ENCODE measurements at places on chromosomes 7 and 10.

- DNase-seq: no peak
Observed at GRCh38 chr7:101857358-101857811, 40.0 kb downstream of the CUX1 start.

- no peak for DNase-seq
Observed at GRCh38 chr7:106068986-106069385, 43.1 kb downstream of the SYPL1 start.

- DNase-seq: no peak
Observed at GRCh38 chr10:58508316-58508715, 4.4 kb upstream of the BICC1 start.

DNA sequence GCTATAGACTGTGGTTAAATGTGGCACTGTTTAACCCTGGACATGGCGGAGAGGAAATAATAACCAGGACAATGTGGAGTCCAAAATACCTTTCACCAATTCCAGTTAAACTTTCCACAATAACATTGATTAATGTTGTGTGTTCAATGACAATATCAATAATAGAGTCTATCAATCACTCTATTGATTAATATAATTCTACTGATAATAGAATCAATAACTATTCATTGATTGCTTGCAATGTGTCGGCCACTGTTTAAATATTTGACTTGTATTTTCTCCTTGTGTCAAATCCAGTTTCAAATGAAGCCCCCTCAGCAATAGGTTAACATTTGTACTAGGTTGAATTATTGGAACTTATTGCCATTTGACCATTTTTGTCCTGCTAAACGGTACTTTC is 187.0 kb downstream of the PTPN20 start:
- DNase-seq: no peak

- DNase-seq: no peak
Observed at GRCh38 chr7:90242369-90243168, 2.4 kb upstream of the CFAP69 start.

DNA sequence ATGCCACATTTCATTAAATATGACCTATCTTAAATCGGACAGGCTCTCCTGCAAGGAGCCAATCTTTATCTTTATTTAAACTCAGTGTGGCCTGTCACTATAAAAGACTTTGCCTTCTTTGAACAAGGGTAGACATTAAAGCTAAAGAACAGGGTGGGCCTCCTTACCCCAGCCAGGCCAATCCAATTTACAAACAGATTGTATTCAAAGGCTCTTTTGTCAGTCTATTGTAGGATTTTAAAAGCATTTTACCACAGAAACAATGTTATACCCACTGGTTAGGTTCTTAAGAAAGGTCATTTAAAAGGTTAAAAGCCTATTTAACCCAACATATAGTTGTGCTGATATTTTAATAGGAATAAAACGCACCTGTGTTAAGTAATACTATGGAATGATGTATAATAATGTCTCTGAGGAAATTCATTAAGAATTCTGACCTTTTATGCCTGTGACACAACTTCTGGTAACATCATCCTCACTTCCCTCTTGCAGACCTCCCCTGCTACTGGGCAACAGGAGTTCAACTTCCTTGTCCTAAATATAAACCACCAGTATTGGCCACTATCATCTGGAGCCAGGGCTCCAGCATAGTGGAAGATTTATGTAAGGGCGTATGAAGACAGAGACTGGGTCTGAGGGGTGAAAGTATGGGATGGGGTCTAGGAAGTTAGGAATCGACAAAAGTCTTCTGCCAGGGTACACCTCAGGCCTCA is 32.5 kb downstream of the MTERF1 start:
- DNase-seq: no peak

- DNase-seq: no peak
Observed at GRCh38 chr7:80095545-80095944, 39.1 kb upstream of the GNAI1 start.

GRCh38 chr7:28018446-28018845 is 162.1 kb downstream of the JAZF1 start:
- no peak for DNase-seq

- DNase-seq: no peak
Observed at GRCh38 chr7:101015626-101016025, 4.3 kb upstream of the MUC17 start.

- DNase-seq: no peak
Observed at GRCh38 chr7:105149827-105150226, 135.8 kb downstream of the KMT2E start.

DNA sequence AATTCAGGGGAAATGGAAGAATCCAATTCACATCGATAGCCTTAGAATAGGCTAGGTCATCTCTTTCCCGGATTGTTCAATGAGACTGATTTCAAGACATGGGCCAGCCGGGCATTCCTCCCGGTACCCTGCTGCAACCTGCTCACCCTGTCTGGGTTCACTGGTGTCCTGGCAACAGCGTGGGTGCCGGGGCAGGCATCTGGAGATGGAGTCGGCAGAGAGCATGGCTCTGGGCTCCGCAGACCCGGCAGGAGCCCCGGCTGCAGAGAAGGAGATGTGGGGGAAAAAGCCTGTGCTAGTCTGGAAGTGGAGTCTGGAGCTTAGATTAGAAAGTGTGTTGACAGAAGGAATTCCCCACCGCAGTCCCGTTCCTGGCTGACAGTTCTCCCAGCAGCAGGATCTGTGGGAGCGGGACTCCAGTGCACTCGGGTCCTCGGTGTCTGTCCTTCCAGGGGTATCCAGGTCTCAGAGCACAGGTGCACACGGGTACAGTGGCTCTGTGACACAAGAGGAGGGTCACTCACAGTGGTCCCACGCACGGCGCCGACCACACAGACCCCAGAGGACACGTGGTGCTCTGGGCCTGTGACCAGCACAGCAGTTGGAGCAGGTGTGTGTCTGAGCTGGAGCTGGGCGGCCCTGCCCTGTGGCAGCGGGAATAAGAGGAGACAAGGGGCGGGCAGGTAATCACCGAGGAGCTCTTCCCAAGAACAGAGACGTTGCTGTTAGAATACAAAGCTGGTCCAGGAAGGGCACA is 65.7 kb upstream of the PITRM1 start:
- DNase-seq: no peak

DNA sequence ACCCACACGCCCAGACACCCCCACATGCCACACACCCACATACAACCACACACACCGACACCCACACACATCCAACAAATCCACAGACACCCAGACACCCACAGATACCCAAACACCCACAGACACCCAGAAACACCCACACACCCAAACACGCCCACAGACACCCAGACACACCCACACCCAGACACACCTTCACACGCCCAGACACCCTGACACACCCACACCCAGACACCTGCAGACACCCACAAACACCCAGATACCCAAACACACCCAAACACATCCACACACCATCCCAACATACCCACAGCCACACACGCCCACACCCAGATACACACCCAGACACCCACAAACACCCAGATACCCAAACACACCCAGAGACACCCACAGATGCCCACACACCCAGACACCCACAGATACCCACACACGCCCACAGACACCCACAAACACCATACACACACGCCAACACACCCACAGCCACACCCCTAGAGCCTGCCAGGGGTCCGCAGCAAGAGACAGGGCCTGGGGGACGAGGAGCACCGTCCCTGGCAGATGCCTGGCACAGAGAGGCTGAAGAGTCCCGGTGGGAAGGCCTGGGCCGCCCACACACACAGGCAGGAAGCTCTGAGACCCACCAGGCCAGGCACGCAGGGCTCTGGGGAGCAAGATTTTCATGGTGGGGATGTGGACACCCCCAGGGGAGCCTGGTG is 28.5 kb downstream of the CYP2W1 start:
- no peak for DNase-seq

DNA sequence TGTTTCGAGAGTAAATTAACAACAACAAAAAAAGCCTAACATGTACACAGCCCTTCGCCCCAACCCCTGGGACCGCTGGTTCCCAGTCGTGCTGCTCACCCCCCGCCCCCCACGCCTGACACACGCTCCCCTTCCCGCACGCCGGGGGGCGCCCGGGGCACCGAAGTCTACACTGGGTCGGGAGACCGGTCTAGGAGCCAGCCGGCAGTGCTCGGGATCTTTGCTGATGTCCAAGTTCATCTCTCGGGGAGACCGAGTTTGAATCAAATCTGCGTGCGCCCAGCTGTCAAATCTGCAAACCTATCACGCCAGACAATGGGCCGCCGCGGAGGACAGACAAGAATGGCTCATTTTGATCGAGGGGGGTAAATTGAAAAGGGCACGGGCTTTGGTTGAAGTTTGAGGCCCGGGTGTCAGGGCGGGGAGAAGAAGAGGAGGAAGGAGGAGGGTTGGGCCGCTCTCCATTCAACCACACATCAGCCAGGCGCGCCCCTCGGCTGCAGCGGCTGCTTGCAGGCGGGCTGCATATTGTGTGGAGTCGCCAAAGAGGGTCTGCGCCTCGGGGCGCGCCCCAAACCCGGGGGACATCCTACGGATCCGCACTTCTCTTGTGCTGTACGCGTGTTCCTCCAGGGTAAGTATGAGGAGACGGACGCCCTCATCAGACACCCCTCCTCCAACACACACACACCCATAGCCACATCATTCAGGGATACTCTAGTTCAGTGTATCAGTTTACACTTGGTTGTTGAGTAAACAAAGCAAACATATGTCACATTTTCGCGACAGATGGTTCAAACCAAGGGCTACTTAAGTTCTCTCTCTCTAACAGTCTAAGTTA is 1.3 kb upstream of the GFRA1 start:
- no peak for DNase-seq

DNA sequence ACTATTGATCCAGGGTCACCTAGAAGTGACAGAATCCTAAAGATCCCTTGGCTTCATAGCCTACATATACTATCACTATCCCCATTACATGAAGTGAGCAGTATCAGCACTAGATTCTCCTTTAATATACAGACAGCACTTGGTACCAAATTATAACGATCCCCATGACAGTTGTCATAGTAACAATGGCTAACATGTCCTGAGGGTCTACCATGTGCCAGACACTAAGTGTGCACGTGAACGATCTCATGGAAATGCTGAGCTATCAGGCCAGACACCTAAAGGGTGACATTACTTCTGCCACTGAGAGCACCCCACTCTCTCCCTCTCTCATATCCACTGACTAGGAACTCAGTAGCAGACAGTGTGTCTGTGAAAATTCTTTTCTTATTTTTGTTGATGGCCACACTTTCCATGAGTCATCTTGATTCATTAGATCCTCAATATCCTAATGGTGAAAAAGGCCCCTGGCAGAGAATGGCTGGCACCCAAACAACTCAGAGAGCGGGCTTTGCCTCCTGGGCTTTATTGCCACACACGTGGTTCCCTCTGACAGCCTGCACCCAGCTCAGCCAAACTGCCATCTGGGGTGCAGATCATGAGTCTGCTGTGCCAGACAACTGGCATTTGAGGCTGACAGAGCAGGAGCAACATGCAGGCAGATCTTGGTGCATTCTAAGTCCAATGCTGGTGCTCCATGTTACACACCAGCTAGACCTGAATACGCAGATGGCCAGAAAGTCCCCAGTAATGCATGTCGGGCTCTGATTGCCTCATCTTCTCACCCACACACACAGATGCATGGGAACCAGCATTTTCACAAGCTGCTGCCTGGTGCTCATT is 176.3 kb downstream of the DGKI start:
- no peak for DNase-seq

DNA sequence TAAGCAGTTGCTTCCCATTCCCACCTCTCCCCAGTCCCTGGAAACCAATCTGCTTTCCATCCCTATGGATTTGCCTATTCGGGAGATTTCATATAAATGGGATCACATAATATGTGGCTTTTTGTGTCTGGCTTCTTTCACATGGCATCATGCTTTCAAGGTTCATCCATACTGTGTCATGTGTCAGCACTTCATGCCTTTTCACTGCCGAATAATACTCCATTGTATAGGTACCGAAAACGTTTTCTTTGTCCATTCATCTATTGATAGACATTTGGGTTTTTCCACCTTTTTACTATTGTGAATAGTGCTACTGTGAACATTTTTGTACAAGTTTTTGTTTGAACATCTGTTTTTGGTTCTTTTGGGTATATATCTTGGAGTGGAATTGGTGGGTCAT is 12.5 kb downstream of the RBM20 start:
- DNase-seq: no peak

- no peak for DNase-seq
Observed at GRCh38 chr10:97049670-97050069, 136.1 kb downstream of the SLIT1 start.

GRCh38 chr7:141265668-141266067 is 191.8 kb downstream of the TMEM178B start:
- DNase-seq: no peak

GRCh38 chr10:51034769-51035168 is 39.5 kb upstream of the PRKG1 start:
- DNase-seq: no peak

GRCh38 chr7:136030330-136030729 is 53.2 kb upstream of the MTPN start:
- DNase-seq: no peak

GRCh38 chr10:17792991-17793390 is 16.2 kb upstream of the MRC1 start:
- DNase-seq: no peak

- DNase-seq: no peak
Observed at GRCh38 chr10:83592337-83592935, 546.9 kb upstream of the GHITM start.

DNA sequence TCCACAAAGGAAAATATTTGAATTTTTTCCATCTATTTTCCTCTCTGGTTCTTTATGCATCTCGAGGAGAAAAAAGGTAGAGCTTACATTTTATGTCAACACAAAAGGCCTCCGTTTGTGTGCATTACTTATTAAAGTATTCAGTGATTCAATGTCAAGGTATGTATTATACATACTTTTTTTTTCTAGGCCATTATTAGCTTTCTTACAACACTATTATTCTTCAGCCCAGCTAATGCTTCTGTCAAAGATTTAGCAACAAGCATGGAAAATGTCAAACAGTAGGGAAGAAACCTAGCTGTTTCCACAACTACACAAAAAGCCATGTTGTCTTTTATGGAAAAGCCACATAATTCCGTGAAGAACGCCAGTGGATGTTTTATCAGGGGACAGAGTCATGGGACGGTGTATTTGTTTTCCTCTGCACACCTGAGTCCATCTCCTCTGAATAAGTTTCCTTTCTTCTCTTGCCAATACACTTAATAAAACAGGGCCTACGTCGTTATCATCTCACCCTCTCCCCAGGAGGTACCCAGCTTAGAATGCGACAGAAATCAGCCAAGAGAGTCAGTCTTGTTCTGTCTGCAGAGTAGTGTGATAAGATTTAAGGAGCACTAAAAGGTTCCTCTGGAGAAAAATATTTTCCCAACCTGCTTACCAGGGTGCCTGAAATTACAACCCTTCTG is 209.7 kb upstream of the AUTS2 start:
- DNase-seq: no peak
